Stimulated activated CD8-positive, alpha-beta memory T cell treated with anti-CD3 and anti-CD28 coated beads, Interleukin-12 subunit alpha, Interleukin-12 subunit beta, amount 100 ng/mL, for 1 hour (primary cell): ENCODE measurements at places on chromosomes 1 and 21.

DNA sequence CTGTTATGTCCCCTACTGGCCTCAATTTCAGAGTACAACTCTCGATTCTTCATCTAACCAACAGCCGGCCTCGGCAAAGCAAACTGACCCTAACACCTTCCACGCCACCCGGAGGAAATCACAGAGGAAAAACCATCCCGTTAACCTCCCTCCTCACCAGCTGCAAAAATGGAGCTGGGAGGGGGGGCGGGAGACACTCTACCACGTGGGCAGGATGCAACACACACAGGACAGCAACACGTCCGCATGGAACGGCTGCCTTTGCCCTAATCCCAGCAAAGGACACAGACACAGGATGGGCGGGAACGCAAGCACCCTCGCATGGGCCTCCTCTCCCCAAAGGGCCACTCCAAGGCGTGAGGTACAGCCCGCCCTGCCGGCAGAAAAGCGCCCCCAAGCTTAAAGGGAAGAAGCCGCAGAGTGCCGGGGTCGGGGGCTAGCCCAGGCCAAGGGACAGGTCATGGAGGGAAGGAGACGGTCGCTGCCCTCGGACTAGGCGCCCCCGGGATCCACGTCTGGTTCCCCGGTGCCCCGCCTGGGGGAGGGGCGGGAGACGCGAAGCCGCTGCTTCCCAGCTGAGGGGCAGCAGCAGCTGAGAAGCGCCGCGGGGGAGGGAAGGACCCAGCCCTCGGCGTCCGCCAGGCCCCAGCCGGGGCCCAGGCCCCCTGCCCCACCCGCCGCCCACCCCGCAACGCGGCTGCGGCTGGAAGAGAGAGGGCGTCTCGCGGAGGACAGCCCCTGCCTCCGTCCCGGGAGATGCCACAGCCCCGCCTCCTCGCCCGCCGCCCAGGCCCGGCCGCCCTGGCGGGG is 590 bp downstream of the FOXJ3 start:
- peak; percentile 1 for DNase-seq

DNA sequence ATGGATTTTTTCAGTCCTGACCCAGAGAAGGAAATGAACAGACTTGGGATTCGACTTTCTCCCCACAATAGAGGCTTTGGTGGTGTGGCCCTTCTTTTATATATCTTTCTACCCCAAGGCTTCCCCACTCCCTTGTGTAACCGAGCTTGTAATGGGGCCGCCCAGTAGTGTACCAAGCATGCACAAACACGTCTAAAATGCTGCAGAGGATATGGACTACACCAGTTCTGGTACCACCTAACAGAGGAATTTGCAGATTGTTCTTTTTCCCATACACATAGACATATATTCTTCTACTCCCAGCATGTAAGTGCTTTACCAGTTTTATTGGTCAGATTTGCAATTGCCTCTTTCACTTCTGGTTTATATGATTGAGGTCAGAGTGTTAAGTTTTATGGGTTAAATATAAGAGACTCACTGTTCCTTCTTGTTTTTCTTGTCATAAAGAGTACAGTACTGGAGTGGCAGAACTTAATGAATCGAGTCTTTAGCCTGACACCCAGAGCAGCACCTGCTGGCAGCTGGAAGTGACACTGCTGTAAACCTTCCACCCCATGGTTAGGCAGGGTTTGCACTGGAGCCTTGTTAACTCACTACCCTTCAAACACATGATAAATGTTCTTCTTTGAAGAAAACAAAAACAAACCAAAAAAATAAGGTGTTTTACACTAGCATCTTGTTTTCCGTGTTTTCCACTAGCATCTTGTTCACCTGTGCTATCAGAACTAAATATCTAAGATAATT is 198.6 kb downstream of the PTPRC start:
- DNase-seq, result no peak

DNA sequence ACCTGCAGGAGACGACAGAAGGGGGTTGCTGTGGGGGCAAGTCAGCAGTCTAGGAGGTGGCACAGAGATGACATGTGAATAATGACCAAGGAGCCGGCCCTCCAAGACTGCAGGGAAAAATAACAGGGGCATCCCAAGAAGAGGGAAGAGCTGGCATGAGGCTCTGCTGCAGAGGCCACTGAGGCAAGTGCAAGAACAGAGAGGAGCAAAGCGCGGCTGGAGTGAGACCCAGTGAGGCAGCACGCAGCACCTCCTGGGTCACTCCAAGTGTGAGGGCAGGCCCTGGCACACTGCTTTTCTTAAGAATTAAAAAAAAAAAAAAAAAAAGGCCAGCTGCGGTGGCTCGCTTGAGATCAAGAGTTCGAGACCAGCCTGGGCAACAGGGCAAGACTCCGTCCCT is 80.1 kb downstream of the SLC66A1 start:
- no peak for DNase-seq

DNA sequence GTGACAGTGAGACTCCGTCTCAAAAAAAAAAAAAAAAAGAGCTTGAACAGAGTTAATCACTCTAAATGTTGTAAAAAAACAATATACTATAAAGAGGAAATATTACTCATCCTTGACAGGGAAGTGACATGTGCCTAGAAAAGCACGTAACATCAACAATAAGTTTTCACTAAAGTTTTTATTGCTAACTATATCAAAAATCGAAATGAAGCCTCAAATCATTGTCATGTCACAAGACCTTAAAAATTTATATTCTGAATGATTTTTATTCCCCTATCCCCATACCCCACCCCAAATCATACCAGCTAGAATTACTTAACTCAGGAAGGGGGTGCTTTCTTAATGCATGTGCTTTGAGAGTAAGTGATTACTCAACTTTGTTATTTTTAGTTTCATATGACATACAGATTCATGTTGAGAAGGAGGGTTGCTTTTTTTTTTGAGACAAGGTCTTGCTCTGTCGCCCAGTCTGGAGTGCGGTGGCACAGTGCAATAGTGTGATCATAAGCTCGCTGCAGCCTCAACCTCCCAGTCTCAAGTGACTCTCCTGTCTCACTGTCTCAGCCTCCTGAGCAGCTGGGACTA is 53.6 kb upstream of the MUTYH start:
- DNase-seq, result no peak

GRCh38 chr1:222002503-222002902 is 260.6 kb upstream of the DUSP10 start:
- DNase-seq, result no peak

GRCh38 chr1:30511563-30511962 is 211.8 kb downstream of the MATN1 start:
- no peak for DNase-seq

DNA sequence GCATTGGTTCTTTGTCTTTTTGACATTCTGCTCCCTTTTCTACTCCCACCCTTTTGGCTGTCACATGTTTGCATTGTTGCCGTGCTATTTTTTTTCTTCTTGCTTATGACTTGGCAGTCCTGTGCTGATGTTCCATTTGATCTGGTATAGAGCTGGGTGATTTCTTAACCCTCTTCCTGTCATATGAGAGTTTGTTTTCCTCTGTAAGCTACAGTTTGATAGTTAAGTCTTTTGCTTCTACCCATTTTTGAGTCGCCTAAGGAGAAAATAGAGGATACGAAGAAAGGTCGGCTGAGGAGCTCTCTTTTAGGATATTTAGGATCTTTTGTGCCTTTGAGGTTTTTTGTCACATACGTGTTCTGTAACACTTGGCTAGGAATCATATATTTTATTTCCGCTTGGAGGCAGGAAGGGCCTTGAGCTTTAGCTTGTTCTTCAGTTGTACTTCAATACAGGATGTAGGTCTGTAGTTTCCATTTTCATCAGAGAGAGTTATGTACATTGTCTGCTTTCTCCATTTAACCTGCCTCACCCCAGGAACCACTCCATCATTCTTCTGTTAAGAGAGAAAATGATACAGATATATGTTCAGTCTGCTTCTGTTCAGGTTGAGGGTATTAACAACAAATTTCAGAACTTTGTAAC is 150.7 kb downstream of the BACH1 start:
- no peak for DNase-seq

- no peak for DNase-seq
These were observed 46.5 kb upstream of the GREM2 start for GRCh38 chr1:240658312-240658960.

DNA sequence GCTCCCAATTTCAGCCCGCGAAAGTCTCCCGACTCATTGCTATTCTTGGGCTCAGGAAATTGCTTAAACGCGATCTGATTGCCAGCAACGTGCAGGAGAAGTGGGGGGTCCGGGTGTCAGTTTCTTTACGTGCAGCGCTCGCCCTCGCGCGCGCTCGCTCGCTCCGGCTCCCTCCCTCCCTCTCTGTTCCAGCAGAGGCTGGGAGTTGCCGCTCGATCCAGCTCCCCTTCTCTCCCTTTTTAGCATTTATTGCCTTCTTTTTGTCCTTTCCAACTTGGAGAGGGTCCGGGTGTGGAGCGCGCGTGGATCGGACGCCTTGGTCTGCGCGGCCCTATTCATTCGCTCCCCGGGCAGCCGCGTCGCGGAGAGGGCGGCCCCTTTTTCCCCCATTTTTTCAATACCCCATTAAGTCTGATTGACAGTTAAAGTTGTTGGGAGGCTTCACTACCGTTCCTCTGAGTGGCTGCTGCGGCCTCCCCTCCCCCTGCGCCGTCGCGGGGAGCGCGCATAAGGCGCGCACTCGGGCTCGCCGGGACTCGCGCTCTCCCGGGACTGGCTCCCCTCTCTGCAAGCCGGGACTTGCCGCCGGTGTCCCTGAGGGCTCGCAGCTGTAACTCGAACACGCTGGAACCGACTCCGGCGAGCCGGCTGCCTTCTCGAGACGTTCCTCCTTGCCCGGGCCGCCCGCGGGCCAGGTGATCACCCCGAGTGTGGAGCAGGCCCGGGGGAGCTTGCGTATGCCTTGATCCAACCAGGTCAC is at the start of gene DHRS3:
Gene DHRS3, minus strand, starts transcription at position 310 of the 760 bp plus-strand sequence. CDS start 862 bp downstream, outside the sequence.
- DNase-seq, result no peak

GRCh38 chr1:211677659-211678058 is 2.2 kb upstream of the NEK2 start:
- no peak for DNase-seq

- no peak for DNase-seq
These were observed 1510.1 kb downstream of the MRPL39 start for GRCh38 chr21:24097181-24097580.

GRCh38 chr1:245153552-245154428 is 995 bp upstream of the KIF26B start:
- DNase-seq, result no peak

DNA sequence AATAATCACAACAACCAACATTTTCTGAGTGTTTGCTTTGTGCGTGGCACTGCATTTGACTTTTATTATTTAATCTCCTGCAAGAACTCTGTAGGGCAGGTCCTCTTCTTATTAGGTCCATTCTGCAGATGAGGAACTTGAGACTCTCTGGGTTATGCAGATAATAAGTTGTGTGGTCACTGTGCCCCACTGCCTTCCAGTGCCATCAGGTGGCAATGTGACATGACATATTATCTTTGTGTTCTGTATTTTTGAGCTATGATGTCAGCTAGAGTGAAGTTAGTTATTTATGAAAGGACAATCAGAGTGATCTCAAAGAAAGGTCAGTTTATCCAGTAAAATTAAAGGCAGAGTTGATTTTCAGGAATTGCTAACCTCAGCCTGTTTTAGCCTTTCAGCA is 196.0 kb downstream of the FMN2 start:
- DNase-seq, result no peak

DNA sequence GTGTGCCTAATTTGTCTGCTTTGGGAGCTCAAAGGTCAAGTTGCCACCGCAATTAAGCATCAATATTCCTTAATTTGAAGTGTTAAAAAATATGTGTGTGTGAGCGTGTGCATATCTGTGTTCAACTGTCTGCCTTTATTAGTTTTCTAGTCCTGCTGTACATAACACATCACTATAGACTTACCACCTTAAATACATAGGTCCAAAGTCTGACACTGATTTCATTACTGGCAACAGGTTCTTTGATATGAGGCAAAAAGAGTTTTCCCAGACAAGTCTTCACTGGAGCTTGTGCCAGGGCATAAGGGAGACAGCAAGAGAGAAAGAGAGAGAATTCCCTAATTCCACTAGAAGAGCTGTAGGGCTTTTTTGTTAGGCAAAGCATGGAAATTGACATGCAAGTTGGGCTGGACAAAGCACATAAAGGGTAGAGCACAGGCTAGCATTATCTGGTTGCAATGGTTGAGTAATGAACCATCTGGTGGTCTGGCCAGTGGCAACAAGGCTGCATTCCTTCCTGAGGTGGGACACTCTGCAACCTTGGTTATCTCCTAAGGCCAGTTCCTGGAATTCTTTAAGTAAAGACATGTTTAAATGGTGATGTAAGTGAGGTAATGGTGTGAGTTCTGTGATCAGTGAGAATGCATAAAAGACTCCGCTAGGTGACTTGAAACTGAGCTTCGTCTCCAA is 457.2 kb upstream of the ADAMTS5 start:
- no peak for DNase-seq

DNA sequence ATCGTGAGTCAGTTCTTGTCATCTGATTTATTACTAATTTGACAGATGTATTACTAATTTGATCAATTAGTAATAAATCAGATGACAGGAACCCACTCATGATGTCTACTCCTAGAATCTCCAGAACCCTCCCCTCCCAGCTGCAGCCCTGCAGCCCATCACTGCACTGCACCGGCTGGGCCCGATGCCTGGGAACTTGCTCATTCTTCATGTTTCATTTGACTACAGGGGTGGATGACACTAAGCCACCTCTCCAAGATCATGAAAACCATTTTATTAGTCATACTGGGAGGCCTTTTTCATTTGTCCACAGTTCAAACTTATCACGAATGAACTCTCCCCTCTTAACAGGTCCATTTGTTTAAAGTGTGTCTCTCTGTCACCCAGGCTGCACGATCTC is 41.0 kb downstream of the KCNH1 start:
- no peak for DNase-seq

DNA sequence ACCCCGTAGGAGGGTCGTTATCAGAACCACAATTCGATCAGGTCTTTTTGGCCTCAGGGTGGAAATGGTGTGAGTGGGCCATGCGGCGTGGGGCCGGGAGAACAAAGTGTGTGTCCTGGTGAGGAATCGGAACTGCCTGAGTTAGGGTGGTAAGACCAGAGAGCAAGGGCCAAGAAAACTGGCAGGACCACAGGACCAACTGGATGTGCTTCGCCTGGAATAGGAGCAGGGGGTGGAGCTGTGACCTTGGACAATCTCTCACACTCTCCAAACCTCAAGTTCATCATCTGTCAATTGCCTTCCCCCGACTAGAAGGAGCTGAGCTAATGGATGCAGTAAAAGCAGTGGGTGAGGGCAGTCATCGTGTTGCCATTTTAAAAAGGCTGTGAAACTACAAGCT is 59.5 kb downstream of the NAV1 start:
- DNase-seq, result no peak

- no peak for DNase-seq
These were observed 8.7 kb downstream of the OR10J1 start for GRCh38 chr1:159448181-159448580.

- DNase-seq, result no peak
These were observed 111.9 kb upstream of the SLC44A3 start for GRCh38 chr1:94708299-94708685.
